Parietal lobe (tissue), 2 donors: ENCODE measurements at places on chromosomes 2 and 18. TPM values are rescaled to one million over a fixed set of nuclear protein-coding genes. Genes with fewer than 3 reads are reported as not detected.

Gene CDK5R2
- 11.9 TPM for total RNA-seq

Gene UGT1A4
- total RNA-seq, result not detected

Gene SULT1C2
- total RNA-seq, result 0.31 TPM

Gene SLC4A3
- 34.4 TPM for total RNA-seq

Gene TNFAIP6
- not detected for total RNA-seq

Gene EDAR
- not detected for total RNA-seq

Gene NEU2
- not detected for total RNA-seq

Gene RTKN
- total RNA-seq, result 5.0 TPM

Gene AMER3
- total RNA-seq, result 45.4 TPM

Gene TYW5
- total RNA-seq, result 23.2 TPM

Gene NT5DC4
- total RNA-seq, result not detected

Gene IL36B
- not detected for total RNA-seq

Gene ADRA2B
- total RNA-seq, result not detected
